ENCODE measurements at places on chromosomes 12 and 14.
A peak's percentile ranks its signal among the peaks of the same experiment; 100 is the strongest.

DNA sequence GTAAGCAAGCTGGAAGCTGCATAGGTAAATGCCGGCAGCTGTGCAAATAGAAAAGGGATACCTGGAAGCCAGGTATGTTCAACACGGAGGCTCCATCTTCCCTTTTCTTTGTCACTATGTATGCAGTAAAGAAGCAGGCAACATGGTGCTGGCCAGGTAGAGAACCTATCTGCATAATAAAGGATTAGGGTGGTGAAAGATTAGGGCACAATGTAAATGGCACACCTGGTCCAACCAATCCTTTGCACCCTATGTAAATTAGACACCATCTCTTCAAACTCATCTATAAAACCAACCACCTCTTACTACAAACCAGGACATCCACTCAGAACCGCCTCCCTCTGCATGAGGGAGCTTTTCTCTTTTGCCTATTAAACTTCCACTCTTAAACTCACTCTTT, 32.3 kb downstream of the RPS29 start:
- no peak for DNase-seq

- no peak for DNase-seq
These were observed 51.5 kb downstream of the LMNTD1 start for GRCh38 chr12:25501549-25501948.

GRCh38 chr12:1758376-1758775, 62.0 kb upstream of the LRTM2 start:
- DNase-seq = no peak

GRCh38 chr12:115320967-115321366, 637.0 kb upstream of the TBX3 start:
- DNase-seq = no peak

DNA sequence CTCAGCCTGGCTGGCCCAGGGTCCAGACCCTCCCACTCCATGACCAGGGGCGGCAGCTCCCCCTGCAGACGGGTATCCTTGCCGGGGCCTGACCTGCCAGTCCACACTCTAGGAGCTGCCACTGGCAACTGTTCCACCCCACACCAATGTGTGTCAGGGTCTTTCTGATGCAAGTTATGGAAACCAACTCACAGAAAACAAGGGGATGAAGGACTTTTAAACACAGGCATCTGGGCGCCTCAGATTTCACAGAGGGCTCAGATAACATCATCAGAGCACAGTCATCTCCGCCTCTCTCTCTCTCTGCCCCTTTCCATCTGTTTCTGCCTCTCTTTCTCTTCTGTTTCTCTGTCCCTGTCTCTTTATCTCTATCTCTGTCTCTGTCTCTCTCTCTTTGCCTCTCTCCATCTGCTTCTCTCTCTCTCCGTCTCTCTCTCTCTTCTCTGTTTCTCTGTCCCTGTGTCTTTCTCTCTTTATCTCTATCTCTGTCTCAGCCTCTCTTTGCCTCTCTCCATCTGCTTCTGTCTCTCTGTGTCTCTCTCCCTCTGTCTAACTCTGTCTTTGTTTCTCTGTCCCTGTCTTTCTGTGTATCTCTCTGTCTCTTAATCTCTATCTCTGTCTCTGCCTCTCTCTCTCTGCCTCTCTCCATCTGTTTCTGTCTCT, 67.4 kb upstream of the FBRSL1 start:
- no peak for DNase-seq

DNA sequence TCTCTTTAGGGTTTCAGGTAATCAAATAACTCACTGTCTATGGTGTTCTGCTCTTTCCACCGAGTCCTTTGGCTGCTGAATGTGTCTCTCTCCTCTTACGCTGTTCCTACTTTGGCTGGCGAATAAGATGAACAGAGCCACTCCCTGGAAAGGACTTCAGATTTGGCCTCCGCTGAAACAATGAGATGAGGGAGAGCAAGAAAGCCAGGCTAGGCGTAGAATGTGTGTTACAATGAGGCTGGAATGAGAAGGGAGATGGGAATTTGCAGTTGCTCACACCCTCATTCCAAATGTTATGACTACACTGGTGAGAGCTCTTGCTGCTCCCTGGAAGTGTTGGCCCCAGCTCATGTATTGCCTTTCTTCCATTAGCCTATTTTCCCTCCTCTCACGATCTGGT, at the start of gene MFAP5:
Gene MFAP5 (minus strand): TSS at position 234 of the 400 bp plus-strand sequence. CDS start 722 bp downstream, outside the sequence.
- no peak for DNase-seq

DNA sequence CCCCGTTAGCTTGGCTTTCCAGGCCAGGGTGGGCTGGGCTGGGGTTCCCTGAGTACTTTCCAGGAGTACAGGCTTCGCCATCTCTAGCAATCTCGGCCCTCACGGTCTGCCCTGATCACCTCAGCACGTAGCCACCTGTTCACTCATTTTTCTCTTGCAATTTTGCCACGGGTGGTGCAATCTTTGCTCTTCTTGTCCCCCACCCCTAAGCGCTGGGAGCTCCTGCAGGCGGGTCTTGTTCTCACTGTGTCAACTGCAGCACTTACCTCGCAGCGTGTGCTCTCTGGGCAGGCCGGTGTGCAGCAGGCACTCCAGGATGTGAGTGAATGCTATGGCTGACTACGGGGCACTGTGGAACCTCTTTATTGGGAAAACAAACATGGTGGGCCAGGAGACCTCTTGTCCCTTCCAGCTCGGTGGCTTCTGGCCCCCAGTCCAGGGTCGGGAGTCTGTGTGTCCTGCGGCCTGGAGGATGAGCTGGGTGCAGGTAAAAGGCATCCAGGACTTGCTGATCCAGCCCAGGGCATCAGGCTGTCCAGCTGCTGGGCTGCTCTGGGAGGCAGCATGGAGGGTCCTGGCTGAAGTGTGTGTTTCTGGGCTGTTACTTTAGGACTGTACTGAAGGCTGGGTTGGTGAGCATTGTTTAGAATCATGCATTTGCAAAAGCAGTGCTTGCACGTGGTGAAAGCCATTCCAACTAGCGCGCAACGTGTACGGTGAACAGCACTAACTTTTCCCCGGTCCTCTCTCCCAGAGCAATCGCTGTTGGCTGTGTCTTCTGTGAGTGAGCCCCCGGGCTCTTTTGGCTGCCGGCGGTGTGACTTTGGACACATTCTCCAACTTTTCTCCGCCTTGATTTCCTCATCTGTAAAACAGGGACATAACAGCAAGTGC, 1.5 kb upstream of the ULK1 start:
- no peak for DNase-seq

- peak; percentile 60 for DNase-seq
These were observed 30.6 kb upstream of the RPLP0 start for GRCh38 chr12:120231316-120232011.

- DNase-seq = peak; percentile 28
These were observed 3.1 kb upstream of the TNS2 start for GRCh38 chr12:53046655-53047220.

DNA sequence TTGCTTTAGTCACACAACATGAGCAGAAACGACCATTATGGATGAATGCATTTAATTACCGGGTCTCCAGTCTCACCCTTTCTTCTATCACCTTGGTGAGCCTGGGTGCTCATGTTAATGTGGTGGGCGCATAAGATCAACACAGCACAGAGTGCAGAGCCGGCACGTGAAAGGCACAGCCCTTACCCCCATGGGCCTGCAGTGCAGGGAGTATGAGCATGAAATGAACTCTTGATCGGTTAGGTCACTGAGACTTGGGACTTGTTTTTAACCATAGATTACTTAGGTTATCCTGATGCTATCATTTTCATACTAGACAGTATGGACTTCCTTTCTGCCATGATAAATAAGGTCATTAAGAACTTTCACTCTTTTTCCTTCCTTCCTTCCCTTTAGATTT, 156.8 kb downstream of the CRADD start:
- DNase-seq = no peak

DNA sequence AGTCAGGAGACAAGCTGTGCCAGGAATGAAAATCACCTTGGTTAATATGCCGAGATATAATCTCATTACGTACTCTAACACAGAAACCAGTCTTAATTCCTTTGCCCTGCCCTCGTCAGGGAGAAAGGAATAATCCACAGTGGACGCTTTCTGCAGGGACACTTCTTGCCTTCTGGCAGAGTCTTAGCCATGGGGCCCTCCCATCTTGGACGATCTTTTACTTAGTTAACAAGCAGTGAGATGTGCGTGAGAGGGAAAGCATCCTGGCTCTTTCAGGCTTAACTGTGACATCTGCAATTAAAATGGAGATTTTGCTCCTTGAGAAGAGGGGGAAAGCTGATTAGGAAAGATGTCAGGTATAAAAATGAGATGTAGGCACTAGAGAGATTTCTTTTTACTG, 246.4 kb downstream of the TMEM132C start:
- DNase-seq = no peak

DNA sequence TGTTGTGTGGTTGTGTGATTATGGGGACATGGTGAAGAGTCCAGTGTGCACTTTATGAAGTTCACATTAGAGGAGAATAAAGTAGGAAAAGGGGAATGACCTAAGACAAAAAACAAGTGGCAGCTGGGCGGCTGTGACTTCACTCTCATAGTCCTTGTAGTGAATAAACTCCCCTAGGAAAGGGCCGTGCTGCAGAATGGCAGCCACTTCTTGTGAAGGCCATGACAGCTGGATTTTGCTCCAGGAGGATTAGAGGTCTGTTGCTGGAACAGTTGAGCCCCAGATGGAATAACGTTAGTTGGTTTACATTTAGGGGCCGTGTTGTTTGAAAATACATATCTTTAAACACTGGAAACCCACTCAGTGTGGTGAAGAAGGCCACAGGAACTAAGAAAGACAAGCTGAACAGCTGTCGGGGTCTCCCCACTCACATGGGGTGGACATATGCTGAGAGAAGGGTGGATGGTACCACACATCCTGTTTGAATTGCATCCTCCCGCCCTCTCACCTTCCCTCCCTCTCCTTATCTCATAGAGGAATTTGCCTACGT, 276.9 kb downstream of the CACNA1C start:
- DNase-seq = no peak

DNA sequence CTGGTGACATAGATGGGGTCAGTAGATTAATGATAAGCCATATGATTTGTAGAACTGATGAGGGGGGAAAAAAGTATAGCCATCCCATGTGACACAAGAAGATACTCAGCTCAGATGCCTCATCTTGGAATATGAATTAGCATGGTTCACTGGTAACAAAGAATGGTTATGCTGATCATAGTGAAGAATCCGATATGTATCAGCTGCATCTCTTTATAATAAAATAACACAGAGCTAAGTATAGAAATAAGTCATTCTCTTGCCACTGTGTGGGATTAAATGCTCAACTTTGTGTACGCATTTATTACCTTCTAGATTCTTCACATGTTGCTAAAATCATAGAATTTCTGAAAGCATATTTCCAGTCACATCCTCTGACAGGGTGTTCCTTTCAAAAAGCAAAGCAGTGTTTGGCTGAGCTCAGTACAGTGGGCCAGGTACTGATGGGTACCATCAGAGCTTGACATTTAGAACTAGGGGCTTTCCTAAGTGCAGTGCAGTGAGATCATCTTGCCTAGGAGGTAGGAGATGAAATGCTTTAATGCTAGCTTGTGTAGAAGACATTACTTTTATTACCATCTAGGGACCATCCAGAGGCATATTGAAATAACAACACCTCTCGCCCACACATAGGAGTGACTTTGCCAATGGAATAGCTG, 256.2 kb downstream of the TMEM117 start:
- DNase-seq = no peak

GRCh38 chr14:49621114-49621881, 699 bp downstream of the MGAT2 start:
- peak; percentile 41 for DNase-seq

DNA sequence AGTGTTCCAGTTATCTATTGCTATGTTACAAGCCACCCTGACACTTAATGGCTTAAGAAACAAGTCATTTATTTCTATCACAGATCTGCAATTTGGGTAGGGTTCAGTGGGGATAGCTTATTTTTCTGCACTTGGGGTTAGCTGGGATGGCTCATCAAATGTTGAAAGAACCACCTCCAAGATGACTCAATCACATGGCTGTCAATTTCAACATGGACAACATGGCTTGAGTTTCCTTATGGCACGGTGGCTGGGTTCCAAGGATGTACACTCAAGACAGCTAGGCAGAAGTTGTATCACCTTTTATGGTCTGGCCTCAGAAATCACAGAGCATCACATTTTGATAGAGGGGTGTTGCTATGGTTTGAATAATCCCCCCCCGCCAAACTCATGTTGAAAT, 24.5 kb upstream of the IGF1 start:
- DNase-seq = no peak

DNA sequence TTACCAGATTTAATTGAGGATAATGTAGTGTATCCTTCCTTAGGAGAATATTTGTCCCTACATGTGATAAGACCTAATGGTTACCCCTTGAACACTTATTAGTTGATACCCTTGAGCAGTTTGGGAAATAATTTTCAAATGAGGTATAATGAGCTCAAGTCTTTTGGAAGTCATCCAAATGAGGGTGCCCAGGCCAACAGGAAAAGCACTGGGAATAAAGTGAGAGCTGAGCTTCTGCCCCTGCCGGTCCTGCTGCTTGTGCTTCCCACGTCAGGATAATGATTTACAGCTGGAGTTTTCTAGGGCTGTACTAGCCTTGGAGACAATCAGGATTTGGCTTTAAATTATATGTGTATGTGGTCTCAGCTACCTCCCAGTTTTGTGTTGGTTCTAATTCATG, 178.8 kb upstream of the FRMD6 start:
- DNase-seq = no peak

DNA sequence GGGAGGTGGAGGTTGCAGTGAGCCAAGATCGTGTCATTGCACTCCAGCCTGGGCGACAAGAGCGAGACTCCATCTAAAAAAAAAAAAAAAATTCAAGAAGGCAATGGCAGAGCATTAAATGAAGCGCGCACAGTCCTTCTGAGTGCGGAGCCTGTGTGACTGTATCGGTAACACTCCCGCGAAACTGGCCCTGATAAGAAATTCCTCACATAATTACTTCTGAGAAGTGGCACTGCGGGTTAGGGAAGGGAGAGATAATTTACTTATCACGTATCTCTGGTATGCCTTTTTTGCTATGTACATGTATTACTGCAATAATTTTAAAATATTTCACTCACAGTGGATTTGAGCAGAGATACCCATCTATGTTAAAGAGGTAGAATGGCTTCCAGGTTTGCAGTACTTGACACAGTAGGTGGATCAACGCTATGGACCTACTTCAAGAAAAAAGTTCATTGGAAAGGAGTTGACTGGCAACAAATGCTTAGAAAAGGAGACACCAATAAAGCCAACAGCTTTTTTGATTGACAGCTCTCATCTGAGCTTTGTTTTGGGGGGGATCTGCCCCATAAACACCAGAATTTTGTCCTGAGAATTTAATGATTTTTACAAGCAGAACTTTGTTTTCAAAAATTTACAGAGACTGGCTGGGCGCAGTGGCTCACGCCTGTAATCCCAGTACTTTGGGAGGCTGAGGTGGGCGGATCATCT, 29.2 kb upstream of the SPTLC2 start:
- no peak for DNase-seq

GRCh38 chr12:66500841-66501240, 178.0 kb downstream of the GRIP1 start:
- DNase-seq = no peak

GRCh38 chr12:127728285-127728684, 538.7 kb upstream of the TMEM132C start:
- DNase-seq = no peak

GRCh38 chr14:52741865-52742264, 11.9 kb downstream of the STYX start:
- DNase-seq = no peak

GRCh38 chr14:81946375-81946774, 412.7 kb upstream of the SEL1L start:
- DNase-seq = no peak
